ENCODE measurements at places on chromosomes 7 and 10.

DNA sequence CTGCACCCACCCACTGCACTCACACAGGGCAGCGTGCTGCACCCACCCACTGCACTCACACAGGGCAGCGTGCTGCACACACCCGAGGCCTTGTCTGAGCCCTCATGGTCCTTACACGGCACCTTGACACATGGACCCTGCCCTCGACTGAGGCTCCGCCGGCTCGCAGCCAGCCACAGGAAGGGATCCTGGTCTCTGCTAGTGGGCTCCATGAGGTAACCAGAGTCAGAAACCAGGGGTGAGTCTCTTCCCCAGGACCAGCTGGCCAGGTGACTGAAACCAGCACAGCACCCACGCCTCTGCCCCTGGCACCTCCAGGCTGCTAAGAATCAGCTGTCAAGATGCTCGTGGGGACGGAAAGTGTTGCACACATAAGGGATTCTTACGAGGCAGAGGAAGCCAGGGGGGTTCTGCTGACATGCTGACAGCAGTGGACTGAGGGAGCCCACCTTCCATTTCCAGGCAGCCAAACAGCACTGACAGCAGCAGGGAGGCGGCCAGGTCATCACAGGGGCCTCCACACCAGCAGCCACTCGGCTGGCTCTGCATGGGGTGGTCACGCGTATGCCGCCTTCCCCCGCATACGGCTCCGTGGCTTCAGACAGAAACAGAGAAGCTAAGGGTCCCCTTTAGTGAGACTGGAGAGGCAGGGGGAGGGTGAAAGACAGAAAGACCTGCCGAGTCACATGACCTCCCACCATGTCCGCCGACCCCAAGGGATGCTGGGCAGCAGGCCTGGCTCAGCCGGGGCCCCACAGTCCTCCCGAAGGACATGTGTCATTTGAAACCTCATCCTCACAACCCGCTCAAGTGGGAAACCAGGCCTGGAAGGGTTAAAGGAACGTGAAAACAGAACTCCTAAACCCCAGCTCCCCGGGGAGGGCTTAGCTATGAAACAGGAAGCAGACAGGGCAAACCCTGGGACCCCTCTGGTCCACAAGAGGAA is 34.2 kb downstream of the GPER1 start:
- DNase-seq = no peak

DNA sequence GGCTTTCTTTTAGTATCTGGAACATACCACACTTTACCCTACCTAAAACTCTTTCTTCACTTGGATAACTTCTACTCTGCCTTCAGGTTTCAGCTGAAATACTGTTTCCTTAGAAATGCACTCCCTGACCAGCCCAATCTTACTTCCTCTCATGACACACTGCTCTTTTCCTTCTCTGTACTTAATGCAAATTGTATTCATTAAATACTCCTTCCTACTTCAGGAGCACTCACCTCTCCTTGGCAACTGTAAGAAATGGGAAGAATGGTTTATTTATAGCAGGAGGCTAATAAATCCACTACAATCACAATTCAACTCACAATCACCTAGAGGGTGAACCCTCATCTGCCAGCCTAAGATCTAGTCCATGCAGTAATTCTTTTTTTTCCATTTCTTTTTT is 15.2 kb downstream of the ZCWPW1 start:
- DNase-seq = no peak

- no peak for DNase-seq
These were observed 242.6 kb downstream of the TWIST1 start for GRCh38 chr7:18874880-18875279.

DNA sequence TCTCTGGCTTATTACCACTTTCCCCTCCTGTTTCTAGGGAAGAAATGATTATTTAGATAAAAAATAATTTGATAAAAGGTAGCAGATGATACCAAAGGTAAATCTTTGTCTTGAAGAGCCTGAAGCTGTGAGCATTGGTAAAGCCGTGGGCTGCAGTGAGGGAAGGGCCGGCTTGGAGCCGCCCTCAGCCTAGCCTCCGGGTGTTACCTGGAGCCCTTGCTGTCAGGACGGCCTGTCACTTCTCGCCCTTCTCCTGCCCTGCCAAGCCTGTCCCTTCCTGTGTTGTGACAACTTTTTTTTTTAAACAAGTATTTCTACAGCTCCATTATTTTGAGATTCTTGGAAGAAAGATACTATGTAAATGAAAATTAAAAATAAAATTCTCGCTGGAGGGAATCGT is 7.0 kb downstream of the CUX1 start:
- DNase-seq = no peak

- no peak for DNase-seq
These were observed 189.8 kb upstream of the SH2B2 start for GRCh38 chr7:102096706-102097427.

- DNase-seq = no peak
These were observed 795.5 kb downstream of the TNS3 start for GRCh38 chr7:46786221-46786954.

DNA sequence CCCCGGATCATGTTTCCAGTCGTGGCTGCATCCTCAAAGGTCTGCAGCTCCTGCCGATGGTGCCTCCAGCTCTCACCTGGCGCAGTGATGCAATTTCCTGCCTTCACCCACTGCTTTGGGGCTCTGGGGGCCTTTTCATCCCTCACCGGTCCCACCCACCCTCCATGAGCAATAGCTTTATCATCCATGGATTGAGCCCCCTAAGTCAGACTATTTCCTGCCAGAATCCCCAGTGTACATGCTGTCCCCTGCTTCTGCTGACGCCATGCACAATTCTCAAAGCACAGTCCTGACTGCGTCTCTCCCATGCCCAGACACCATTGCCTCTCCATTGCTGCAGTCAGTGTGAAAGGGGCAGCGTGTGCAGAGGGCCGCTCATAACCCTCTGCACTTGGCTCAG is 49.7 kb downstream of the FAM241B start:
- no peak for DNase-seq

DNA sequence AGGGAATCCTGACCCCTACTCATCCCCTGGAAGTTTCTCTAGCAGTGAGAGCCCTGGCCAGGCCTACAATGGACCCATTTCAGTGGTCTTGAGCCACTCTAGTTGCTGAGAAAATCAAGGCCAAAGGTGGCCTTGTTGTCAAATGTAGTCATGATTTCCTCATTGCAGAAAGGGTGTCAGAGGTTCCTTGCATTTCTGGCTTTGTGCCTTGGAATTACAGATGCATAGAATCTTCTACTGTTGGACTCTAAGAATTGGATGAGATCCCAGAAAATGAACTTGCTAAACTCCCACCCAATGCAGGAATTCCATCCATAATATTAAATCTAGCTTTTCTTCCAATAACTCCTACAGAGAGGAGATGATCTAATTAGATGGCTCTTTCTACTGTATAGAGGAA is 12.2 kb downstream of the CPA2 start:
- no peak for DNase-seq

DNA sequence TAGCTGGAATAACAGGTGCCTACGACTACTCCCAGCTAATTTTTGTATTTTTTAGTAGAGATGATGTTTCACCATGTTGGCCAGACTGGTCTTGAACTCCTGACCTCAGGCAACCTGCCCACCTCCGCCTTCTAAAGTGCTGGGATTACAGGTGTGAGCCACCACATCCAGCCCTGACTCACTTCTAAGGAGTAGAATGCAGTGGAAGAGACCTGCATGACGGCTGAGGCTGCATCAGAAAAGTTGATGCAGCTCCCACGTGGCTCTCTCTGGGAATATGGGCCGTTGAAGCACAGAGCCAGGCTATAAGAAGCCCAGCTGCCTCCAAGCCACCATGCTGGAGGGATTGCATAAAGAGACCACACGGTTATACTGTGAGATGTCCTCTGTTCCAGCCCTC is 21.6 kb upstream of the ASL start:
- DNase-seq = no peak

DNA sequence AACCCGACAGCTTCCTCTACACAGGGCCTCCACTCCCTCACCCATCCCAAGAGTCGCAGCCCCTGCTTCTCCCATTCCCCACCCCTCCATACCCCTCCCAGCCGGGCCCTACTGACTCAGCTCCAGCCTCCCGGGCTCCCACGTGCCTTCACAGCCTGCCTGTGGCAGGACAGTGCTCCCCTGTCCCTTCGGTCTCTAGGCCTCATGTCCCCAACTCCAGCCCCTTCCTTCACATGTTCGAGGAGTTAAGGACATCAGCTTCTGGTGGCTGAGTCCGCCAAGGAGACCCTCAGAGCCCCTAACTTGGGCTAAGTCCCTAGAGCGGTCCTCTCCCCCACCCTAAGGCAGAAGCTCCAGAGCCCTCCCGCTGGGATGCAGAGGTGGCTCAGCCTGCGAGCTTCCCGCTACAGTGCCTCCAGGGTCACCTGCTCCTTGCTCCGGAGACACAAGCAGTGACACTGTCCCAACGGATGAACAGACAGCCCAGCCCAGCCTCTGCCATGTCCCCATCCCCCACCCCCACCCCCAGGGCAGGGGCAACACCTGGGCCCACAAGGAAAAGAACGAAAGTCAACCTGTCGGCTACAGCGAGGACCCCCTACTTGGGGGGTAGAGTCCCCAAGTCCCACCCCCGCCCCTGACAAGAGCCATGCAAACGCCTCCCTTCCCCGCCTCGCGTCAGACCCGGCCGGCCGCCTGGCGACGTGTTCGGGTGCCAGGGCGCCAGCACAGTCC is 716 bp downstream of the SMARCD3 start:
- DNase-seq = no peak

- no peak for DNase-seq
These were observed 38.5 kb upstream of the MSMB start for GRCh38 chr10:46084321-46085165.

DNA sequence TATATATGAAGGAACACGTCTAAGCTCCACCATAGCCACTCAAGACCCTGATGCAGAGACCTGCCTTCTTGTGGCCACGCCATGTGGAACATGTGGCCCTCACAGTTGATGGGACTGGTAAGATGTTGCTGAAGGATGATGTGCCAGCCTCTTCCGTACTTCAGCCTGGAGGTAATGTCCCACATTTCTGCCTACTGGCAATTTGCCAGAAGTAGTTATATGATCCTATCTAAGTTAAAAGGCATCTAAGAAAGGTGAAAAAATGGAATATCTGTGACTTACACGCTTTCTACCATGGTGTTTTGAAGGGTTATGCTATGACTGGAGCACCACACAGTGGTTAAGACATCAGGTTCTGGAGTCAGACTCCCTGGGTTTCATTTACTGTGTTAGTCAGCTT is 948.7 kb upstream of the GHITM start:
- DNase-seq = no peak

- DNase-seq = no peak
These were observed 83.4 kb downstream of the MACC1 start for GRCh38 chr7:20133803-20134202.

GRCh38 chr10:97724341-97724941 is 10.9 kb downstream of the MARVELD1 start:
- no peak for DNase-seq

DNA sequence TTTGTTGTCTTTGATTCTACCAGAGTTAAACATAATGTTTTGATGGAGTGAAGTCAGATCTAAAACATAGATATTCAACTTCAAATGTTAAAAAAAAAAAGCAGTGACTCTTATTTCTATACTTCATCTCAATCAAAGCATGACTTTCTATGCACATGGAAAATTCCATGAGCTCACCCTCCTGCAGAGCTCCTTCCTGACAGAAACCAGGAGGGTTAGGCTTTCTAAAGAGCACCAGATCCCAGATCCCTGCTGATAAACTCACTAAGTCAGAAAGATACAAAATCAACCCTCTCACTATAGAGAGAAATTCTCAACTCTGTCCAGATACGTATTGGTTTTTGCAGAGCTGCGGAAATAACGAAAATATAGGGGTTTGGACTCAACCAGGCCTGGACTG is 122.6 kb downstream of the FAM107B start:
- no peak for DNase-seq

DNA sequence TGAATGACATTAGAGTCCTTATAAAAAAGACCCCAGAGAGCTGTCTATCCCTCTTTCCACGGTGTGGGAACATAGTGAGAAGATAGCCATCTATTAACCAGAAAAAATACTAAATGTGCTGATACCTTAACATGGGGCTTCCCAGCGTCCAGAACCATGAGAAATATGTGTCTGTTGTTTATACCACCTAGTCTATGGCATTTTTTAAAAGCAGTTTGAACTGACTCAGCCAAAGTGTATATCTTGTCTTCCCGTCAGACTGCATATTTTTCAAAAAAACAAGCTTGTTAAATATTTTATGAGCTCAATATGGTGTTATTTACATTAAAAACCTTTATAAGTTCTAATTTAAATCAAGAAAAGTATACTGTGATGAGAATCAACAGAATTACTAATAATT is 255.3 kb downstream of the HGF start:
- DNase-seq = no peak

DNA sequence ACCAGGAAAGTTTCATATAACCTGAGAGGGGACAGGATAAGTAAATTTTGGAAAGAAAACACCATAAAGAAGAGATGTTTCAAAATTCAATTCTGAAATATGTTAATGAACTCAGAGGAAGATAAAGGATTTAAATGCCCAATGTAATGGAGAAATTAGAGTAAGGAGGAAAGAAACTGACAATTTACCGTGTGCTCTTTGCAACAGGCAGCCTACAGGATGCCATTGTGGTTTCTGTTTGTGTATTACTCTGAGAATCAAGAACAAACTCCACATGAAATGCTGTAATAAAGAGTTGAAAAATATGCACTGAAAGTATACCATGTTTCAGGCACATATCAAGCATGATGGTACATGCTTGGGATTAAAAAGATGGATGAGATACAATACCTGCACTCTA is 44.8 kb upstream of the GLCCI1 start:
- DNase-seq = no peak

GRCh38 chr10:29830531-29831512 is 196.1 kb upstream of the SVIL start:
- DNase-seq = no peak

GRCh38 chr10:95562341-95562965 is 1.3 kb upstream of the SORBS1 start:
- no peak for DNase-seq

DNA sequence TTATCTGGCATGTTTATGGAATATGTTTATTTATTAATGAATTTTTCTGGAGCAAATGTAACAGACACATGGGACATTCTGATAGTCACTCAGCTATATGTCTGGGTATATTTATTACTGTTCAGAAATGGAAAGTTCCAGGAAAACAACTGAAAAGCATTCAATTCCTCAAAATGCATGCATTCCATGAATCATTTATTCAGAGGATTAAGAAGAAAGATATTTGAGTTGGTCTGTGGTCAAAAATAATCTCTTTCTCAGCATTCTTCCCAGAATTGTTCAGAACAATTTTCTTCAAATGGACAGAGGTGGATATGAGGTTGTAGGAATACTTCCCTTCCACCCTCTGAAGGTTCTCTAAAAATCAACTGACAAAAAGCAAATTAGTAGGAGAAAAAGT is 97.6 kb upstream of the ITGB1 start:
- no peak for DNase-seq

DNA sequence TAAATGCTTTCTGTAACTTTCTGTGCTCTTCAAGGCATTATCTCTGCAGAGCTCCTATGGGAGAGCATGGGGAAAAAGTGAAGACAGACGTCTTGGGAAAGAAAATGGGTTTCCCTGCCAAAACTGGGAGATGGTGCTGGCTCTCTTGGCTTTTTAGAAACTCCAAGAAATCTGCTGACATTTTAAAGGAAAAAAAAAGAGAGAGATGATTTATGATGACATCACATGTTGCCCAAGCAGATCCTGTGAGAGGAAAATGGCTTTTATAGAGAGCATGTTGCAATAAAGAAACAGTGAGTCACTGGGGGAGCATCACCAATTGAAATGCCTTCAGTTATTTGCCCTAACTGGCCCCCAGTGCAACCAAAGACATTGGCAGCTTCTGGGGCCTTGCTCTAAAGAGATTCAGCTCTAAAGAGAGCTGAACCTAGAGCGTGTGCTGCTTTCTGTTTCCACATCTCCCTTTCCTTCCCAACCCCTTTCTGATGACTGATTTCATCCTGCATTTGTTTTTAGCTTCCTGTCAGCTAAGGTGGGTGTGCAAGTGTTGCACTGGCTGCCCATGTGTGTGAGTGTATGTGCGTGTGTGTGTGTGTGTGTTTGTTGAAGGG is 37.7 kb downstream of the LRMDA start:
- DNase-seq = no peak
